ENCODE measurements at places on chromosomes 12 and 14. TPM values are rescaled to one million over a fixed set of nuclear protein-coding genes. Genes with fewer than 3 reads are reported as not detected.
A peak's percentile ranks its signal among the peaks of the same experiment; 100 is the strongest.

RTN1 gene
- 42.4 TPM for total RNA-seq

PPM1H gene
- 5.0 TPM for total RNA-seq

RHEBL1 gene
- total RNA-seq: 0.55 TPM

VWF gene
- total RNA-seq: 490 TPM

PLCZ1 gene
- not detected for total RNA-seq

- H3K36me3 ChIP-seq: no peaks in the 10 kb centered on the region
- peaks cover 1% of the 10 kb centered on the region for H3K4me1 ChIP-seq
- no peaks in the 10 kb centered on the region for H3K27me3 ChIP-seq
- no peak overlapping the region for H3K27ac ChIP-seq
- no peak overlapping the region for H3K4me3 ChIP-seq
Measured at GRCh38 chr12:75881920-75882319, 149.7 kb downstream of the PHLDA1 start.

DNA sequence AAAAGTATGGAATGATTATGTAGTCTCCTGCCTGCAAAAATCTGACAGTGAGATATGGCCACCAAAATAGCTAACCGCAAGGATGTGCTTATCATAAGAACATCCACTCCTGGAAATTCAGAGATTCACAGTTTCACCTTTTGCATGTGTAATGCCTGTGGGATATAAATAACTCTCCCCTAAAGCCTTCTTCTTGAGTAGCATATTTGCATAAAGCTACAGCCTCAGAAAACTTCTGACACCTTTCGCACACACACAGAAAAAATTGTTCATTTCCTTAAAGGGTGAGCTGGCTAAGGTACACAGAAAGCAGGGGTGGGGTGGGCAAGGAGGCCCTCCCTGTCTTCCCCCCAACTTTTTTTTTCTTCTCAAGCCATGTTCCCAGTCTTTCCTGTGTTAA is 3.1 kb upstream of the IGF1 start:
- no peaks in the 10 kb centered on the region for H3K27me3 ChIP-seq
- no peak for DNase-seq
- H3K4me3 ChIP-seq: no peak overlapping the region

GRCh38 chr12:65741656-65742017 is 82.6 kb upstream of the HMGA2 start:
- peak overlapping the region; percentile 50 for H3K4me3 ChIP-seq
- H3K27ac ChIP-seq: no peak overlapping the region
- no peaks in the 10 kb centered on the region for H3K4me1 ChIP-seq
- no peaks in the 10 kb centered on the region for H3K27me3 ChIP-seq
- H3K36me3 ChIP-seq: no peaks in the 10 kb centered on the region

All from aorta (tissue), 5 donors.